ENCODE measurements at places on chromosomes 12 and 14.
A peak's percentile ranks its signal among the peaks of the same experiment; 100 is the strongest.

DNA sequence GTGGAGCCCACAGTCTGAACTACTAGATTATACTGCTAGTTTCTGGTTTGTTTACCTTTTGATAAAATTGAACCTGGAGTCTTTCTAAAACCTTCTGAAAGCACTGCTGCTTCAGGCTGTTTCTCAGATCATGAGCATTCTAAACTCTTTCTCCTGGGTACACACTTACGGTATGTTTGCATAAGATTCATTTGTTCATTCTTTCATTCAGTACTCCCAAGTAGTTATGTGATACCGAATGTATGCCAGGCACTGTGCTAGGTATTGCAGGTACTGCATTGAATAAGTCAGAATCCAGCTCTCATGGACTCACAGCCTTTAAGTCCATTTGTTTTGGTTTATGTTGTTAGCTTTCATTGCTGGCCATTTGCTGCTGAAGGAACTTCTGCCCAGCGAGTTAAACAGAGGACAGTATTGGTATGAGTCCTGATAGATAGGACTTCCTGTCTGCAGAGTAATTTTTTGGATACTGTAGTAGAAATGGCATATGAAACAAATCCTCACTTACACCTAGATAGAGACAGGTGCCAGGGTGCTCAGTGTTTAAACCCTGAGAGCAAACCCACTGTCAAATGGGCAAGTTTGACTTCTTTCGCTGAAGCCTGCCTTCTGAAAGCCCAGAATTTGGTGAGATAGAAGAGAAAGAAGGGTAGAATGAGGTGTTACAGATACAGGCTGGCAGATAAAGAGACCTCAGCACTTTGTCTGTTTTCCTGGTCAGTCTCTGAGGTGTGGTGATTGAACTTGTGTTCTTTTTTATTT lies 2.1 kb downstream of the SUSD6 start:
- no peak for DNase-seq

- no peak for DNase-seq
Observed at GRCh38 chr14:80468331-80469122, 257.2 kb upstream of the DIO2 start.

DNA sequence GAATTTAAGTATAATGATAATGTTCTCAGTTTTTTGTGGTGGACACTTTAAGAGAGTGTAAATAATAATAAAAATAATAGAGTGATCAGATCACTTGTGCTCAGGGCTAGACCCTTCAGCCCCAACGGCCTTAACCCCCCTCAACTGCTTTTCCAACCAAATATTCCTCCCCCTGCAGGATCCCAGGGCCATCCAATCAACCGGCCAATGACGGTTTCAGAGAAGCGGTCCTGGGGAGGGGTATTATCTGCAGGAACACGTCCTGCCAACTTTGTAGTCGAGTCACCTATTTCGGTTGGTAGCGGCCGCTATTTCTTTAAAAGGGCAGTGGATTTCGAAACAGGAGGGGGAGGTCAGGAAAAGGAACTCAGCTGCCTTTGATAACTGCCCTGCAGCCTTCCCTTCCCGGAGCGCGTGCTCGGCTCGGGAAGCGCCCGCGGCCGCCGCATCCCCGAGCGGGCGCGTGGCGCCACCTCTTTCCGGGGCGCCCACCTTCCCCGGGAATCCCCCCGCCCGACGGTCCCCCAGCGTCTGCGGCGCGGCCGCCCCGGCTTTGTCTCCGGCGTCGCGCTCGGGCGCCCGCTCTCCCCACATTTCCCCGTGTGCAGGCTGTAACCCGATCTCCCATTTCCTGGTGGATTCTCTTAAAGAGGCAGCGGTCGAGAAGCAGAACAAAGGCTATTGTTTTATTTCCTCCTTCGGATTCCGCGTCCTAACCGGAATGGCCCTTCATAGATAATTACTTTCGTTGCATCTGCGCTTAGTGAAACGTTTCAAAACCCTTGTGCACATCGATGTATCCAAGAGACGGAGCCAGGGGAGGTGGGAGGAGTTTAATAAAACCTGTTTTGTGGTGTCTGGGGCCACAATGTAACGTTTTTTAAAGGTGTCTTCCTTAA lies 711 bp upstream of the ETV6 start:
- DNase-seq, result peak; percentile 84

- no peak for DNase-seq
Observed at GRCh38 chr14:61104358-61104757, 123.3 kb downstream of the SLC38A6 start.

DNA sequence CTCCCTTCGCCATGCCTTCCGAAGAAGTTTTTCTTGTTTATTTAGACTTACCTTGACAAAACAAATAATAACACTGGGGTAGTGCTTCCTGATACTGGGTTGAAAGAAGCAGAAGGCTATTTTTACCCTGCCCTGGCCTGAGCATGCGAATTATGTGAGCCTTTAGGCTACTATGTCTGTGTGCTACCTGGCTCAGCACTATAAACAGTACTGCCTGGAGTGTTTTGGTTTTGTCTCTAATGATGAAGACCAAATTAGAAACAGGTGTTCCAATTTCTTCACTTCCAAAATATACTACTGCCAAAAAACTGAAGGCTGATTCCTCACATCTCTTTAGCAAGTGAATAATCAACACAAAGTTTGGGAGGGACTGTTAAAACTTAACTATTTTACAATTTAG lies 7.6 kb upstream of the OVCH1 start:
- no peak for DNase-seq

- no peak for DNase-seq
Observed at GRCh38 chr12:114936148-114937079, 252.4 kb upstream of the TBX3 start.

GRCh38 chr14:25111061-25111601 lies 61.2 kb upstream of the STXBP6 start:
- no peak for DNase-seq

DNA sequence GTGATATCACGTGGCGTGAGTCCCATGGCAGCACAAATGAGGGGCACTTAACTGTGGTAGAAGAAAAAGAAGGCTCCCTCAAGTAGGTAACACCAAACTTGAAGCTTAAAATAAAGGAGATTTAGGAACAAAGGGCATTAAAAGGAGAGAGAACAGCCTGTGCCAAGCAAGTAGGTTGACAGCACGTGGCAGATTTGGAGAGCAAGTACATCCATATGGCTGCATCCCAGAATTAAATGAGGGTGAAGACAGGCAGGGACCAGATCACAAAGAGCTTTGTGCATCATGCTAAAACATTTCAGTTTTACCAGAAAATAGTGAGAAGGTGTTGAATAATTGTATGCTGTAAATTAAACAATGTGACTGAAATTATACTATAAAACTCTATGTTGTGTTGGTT lies 32.8 kb downstream of the KCNMB4 start:
- DNase-seq, result no peak

- no peak for DNase-seq
Observed at GRCh38 chr14:60956632-60957031, 24.2 kb downstream of the TRMT5 start.

- DNase-seq, result no peak
Observed at GRCh38 chr12:9725213-9725870, 7.6 kb downstream of the CLECL1 start.

DNA sequence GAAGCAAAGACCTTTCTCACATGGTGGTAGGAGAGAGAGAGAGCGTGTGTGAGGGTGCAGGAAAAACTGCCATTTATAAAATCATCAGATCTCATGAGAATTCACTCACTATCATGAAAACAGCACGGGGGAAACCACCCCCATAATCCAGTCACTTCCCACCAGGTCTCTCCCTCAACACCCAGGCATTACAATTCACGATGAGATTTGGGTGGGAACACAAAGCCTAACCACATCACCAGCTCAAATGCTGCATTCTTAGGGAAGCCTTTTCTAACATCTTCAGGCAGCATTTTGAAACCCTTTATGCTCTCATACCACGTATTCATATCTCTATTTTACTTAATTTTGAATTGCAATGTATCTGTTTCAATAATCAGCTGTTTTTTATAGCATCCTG lies 165.9 kb downstream of the TMTC3 start:
- DNase-seq, result no peak

GRCh38 chr14:72625689-72626088 lies 268.2 kb downstream of the DPF3 start:
- no peak for DNase-seq

DNA sequence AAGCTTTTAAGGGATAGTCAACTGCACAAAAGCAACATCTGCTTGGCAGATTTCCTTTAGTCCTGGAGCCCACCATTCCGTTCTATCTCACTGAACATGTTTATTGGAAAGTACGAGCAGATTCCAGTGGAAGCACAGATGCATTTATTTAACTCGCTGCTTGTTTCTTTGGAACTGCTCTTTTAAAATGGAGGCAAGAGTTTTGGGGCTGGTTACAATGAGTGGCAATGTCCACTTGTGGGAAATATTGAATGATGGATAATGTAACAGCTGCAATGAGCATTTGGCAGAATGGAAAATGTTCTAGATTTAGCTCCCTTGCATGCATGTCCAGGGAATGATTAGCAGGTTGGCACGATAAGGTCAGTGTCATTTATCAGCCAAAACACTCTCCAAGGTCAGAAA lies 163.0 kb downstream of the ATP23 start:
- no peak for DNase-seq

GRCh38 chr12:131119936-131120335 lies 166.2 kb downstream of the ADGRD1 start:
- no peak for DNase-seq

DNA sequence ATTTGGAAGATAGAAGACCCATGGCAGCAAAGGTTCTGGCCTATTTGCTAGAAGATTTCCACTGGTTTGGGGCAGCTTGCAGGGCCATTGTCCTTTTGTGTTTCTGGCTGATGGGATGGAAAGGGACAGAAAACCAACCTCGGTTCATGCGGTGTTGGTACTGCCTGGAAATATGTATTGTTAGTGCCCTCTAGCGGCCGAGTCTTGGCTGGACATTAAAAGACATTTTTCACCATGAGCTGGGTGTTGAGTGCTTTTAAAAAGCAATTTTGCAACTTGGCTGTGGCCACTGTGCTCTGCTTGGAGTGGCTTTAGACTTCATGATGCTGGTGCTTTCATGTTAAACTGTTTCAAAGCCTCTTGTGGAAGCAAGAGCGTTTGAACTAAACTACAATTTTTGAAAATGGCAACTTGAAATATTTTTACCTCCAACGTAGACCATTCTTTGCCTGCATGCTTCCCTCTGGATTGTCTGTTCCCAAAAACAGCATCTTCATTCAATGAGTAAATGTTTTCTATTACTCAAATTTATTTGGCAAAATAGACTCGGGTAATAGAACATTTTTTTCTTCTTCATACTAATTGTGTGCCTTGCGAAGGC lies 102.7 kb upstream of the TBX5 start:
- peak; percentile 68 for DNase-seq

- no peak for DNase-seq
Observed at GRCh38 chr12:122872815-122873361, 23.0 kb downstream of the VPS37B start.

- DNase-seq, result no peak
Observed at GRCh38 chr12:132222808-132223173, 78.5 kb downstream of the NOC4L start.

GRCh38 chr12:66087365-66087943 lies 43.1 kb downstream of the LLPH start:
- peak; percentile 42 for DNase-seq

DNA sequence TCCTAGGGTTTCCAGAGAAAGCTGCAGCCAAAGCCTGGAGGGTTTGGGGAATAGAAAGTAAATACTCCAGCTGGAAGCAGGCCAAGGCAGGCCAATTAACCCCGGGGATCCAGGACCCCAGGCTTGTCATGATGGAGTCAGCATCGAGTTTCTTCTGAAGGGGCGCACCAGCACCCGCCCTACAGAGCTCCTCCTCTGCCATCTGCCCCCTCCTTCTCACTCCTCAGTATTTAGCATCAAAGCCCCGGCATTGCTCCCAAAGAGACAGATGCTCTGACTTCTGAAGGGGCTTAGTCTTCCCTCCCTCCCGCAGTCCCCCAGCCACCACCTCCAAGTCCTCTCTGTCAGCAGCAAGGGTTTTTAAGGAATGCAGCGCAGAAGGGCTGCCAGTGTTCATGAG lies 285.1 kb upstream of the NOS1 start:
- peak; percentile 92 for DNase-seq

- DNase-seq, result no peak
Observed at GRCh38 chr14:105192866-105193731, 12.0 kb upstream of the NUDT14 start.

DNA sequence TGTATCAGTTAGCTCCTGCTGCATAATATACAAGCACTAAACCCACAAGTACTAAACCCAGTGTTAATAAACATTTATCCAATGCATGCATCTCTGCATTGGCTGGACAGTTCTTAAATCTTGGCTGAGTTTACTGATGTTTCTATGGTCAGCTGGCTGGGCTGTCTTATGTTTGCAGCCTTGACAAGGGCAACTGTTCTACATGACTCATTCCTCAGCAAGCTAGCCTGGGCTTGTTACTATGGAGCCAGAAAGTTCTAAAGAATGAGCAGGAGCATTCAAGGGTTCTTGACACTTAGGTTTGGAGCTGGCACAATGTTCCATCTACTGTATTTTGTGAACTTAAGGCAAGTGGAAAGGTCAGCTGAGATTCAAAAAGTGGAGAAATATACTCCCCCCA lies 199.1 kb downstream of the GLT1D1 start:
- no peak for DNase-seq

GRCh38 chr14:50756300-50756699 lies 74.7 kb downstream of the NIN start:
- DNase-seq, result no peak

GRCh38 chr14:98122527-98122926 lies 1149.5 kb downstream of the BCL11B start:
- DNase-seq, result no peak

DNA sequence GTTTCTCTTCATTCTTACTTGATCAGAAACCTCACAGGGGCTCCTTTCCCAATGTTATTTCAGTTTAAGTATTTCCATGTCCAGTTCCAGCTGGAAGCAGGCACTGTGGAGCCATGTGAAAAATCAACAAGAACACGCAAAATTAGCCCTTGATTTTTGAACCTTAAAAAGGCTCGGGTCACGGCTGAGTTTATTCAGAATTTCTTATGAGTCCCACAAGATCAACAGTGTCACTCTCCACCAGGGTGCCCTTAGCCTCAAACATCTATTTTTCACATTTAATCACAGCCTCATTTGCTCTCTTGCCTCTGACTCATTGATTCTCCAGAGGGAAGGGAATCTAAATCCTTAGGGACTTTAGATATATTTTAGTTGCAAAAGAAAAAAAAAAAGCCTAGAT lies 157.7 kb upstream of the AVPR1A start:
- DNase-seq, result no peak

GRCh38 chr14:63933711-63934110 lies 80.9 kb downstream of the SYNE2 start:
- no peak for DNase-seq

GRCh38 chr14:95471476-95471875 lies 45.0 kb downstream of the SYNE3 start:
- DNase-seq, result no peak

Measured in NCI-H1105 (cell line).